ENCODE measurements at places on chromosomes 3 and 15.
A peak's percentile ranks its signal among the peaks of the same experiment; 100 is the strongest.

DNA sequence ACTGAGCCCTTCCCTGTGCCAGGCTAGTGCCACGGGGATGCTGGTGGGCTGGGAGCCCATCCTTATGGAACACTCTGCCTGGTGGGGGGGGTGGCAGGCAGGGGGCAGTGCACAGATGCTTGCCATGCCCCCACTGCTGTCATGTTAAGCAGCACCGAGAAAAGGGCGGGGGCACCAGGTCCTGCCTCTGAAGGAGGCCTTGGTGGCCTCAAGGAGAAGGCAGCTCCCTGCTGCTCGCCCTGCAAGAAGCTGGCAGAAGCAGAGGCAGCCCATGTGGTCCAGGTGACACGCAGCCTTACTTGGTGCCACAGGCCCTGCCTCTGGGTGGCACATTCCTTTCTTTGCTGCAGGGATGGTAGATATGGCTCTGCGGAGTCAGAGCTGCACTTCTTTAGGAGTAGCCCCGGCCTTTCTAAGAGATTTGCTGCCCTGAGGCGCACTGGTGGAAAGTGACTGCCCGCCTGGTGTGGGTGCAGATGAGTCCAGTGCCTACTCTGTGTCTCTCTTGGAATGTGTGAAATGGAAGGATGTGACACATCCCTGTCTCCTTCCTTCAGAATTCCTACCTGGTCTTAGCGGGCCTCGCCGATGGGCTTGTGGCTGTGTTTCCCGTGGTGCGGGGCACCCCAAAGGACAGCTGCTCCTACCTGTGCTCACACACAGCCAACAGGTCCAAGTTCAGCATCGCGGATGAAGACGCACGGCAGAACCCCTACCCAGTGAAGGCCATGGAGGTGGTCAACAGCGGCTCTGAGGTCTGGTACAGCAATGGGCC, 145.8 kb downstream of the LRRK1 start:
- H3K36me3 ChIP-seq = no peaks in the 10 kb centered on the region
- no peak overlapping the region for H3K4me3 ChIP-seq
- DNase-seq = no peak
- H3K4me1 ChIP-seq = peaks cover 6% of the 10 kb centered on the region
- H3K27me3 ChIP-seq = no peaks in the 10 kb centered on the region

DNA sequence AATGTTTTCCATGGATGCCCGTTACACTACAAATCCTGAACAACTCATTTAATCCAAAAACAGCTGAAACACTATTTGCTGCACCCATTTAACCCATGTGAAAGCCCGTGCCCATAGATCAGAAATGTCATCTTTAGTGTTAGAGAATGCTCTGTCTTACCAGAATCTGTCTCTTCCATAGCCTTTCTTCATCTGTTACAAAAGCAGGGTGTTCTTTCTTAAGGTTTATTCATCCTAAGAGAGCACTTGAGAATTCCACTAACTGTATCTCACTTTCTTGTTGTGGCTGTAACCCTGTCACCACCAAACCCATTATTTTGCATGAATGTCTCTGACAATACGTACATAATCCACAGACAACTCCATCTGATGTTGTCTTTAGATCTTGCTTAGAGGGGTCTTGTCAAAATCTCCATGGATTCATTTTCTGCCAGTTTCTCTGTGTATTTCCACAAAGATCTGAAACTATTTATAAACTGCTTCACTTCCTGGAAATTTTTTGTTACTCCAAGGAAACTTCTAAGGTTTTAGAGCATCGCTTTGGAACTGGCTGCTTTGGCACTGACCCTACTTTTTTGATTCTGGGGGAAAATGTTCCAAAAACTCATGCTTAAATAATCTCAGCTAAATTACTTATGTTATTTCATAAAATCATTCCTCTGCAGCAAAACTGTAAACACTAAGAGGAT, 167.8 kb upstream of the CCDC54 start:
- H3K27ac ChIP-seq = no peak overlapping the region
- no peaks in the 10 kb centered on the region for H3K27me3 ChIP-seq
- no peaks in the 10 kb centered on the region for H3K4me1 ChIP-seq
- H3K4me3 ChIP-seq = no peak overlapping the region
- H3K36me3 ChIP-seq = no peaks in the 10 kb centered on the region
- DNase-seq = no peak

- no peaks in the 10 kb centered on the region for H3K4me1 ChIP-seq
- no peaks in the 10 kb centered on the region for H3K36me3 ChIP-seq
- peaks cover 16% of the 10 kb centered on the region for H3K27me3 ChIP-seq
Measured at GRCh38 chr3:172915911-172916514, 165.5 kb downstream of the ECT2 start.

DNA sequence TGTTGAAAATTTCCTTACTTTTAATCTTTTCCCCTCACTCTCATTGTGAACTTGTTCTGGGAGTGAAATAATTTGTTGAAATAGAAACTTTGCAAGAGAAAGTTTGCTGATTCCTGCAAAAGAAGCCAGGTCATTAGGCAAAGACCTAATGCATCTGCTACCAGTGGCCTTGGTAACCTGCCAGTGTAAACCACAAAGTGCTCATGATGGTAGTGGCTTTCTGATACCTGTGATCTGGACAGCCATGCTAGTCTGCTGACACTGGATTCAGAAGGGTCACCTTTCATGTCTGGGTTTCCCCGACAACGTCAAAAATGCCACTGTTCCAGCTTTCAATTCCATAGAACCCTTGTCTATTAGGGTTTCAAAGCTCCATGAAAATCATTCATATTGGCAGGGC, 123.7 kb upstream of the MCTP2 start:
- no peaks in the 10 kb centered on the region for H3K36me3 ChIP-seq
- H3K4me1 ChIP-seq = peaks cover 11% of the 10 kb centered on the region
- DNase-seq = no peak
- no peak overlapping the region for H3K4me3 ChIP-seq
- H3K27me3 ChIP-seq = no peaks in the 10 kb centered on the region

DNA sequence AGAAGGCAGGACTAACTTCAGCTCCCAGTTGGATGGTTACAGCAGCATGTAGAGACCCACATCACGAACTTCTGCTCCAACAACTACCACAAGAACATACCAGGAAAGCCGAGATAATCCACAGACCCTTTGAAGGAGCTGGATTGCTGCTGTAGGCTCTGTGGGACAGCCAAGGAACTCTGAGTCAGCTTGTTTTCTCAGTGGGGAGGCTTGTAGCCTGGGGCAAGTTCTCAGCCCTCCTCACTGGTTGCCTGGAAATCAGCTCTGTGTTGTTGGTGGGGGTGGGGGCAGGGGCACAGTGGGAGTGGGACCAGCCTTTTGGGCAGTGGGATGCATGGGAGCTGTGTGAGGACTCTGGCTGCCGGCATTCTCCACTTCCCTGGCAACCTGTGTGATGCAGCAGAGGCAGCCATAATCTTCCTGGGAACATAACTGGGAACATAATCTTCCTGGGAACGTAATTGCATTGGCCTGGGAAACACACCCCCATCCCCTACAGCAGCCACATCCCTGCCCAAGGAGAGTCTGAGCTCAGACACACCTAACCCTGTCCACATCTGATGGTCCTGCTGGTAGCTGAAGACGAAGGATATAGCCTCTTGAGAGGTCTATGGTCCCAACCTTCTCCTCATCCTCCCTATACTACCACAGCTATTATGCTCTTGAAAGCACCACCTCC, 153.1 kb downstream of the PEAK1 start:
- no peaks in the 10 kb centered on the region for H3K27me3 ChIP-seq
- H3K27ac ChIP-seq = no peak overlapping the region
- H3K4me3 ChIP-seq = no peak overlapping the region
- H3K4me1 ChIP-seq = no peaks in the 10 kb centered on the region
- DNase-seq = no peak
- peaks cover 5% of the 10 kb centered on the region for H3K36me3 ChIP-seq

DNA sequence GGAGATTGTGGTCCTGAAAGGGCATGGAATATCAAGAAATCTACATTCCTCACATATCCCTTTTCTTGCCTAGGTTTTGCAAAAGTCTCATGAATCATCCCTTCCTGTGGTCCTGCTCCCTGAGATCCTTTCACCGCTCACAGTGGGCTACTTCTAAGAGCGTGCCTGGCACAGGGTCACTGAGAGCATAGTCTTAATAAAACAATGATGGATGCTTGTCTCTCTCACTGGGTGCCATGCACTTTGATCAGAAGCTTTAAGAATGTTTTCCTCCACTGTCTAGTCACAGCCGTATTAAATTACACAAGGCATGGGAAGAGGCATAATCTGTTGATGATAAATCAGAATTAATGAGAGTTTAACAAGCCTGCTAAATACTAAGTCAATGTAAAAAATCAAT, 269.7 kb upstream of the ATP10A start:
- no peaks in the 10 kb centered on the region for H3K4me1 ChIP-seq
- H3K27ac ChIP-seq = no peak overlapping the region
- H3K36me3 ChIP-seq = no peaks in the 10 kb centered on the region
- H3K4me3 ChIP-seq = no peak overlapping the region

- no peaks in the 10 kb centered on the region for H3K36me3 ChIP-seq
- H3K4me1 ChIP-seq = no peaks in the 10 kb centered on the region
- no peak overlapping the region for H3K27ac ChIP-seq
- no peak for DNase-seq
- H3K4me3 ChIP-seq = no peak overlapping the region
Measured at GRCh38 chr15:81101894-81102815, 31.9 kb upstream of the CFAP161 start.

DNA sequence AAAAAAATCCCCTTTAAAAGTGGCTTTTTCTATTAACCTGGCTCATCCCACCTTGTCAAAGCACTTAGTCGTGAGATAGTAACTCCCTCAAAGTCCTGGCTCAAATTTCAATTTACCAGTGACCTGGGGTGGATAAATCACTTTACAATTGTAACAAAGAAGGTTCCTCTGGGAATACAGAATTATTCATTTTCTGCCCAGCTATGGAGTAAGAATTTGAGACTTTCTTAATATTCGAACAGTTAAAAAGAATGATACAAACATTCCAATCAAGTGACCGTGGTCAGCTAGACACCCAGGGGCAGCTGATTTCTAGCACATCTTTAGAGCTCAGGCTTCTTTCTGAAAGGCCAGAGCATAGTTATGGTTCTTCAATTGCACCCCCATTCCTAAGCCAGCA, 291.0 kb upstream of the TGFBR2 start:
- no peaks in the 10 kb centered on the region for H3K36me3 ChIP-seq
- H3K27ac ChIP-seq = no peak overlapping the region
- DNase-seq = no peak
- no peak overlapping the region for H3K4me3 ChIP-seq

GRCh38 chr15:48928877-48929538, 34.7 kb downstream of the SHC4 start:
- no peaks in the 10 kb centered on the region for H3K4me1 ChIP-seq
- H3K4me3 ChIP-seq = no peak overlapping the region
- H3K27me3 ChIP-seq = no peaks in the 10 kb centered on the region
- H3K27ac ChIP-seq = no peak overlapping the region

- no peaks in the 10 kb centered on the region for H3K36me3 ChIP-seq
- no peaks in the 10 kb centered on the region for H3K4me1 ChIP-seq
- DNase-seq = no peak
- no peaks in the 10 kb centered on the region for H3K27me3 ChIP-seq
Measured at GRCh38 chr3:151328298-151328995, 902 bp downstream of the P2RY13 start.

- H3K4me3 ChIP-seq = no peak overlapping the region
- peaks cover 32% of the 10 kb centered on the region for H3K36me3 ChIP-seq
- DNase-seq = no peak
Measured at GRCh38 chr3:14486460-14486859, 53.7 kb downstream of the GRIP2 start.

- DNase-seq = no peak
- H3K27ac ChIP-seq = no peak overlapping the region
- H3K36me3 ChIP-seq = no peaks in the 10 kb centered on the region
- no peaks in the 10 kb centered on the region for H3K27me3 ChIP-seq
Measured at GRCh38 chr15:36358523-36358922, 220.9 kb upstream of the CDIN1 start.

DNA sequence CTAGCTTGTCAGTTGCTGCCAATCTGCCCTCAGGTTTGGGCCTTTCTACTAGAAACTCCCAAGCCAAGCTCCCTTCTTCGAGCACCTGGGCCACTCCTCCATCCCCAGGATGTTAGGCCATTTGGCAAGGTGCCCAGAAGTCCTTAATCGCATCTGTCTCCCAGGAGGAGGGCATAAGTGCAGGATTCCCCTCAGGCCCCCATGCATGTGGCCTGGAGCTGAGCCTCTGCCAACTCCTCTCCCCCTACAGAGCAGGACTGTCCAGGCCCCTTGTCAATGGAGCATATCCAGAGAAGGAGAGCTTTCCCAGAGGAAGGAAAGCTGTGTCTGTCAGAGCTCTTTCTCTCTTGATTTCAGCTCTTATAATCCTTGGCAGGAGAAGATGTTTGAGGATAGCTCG, 182.6 kb upstream of the ROPN1 start:
- H3K27me3 ChIP-seq = peaks cover under 1% of the 10 kb centered on the region
- no peak for DNase-seq
- H3K36me3 ChIP-seq = no peaks in the 10 kb centered on the region
- H3K4me1 ChIP-seq = no peaks in the 10 kb centered on the region
- no peak overlapping the region for H3K4me3 ChIP-seq

GRCh38 chr15:86077070-86077469, 2.6 kb upstream of the AGBL1 start:
- H3K36me3 ChIP-seq = no peaks in the 10 kb centered on the region
- no peak overlapping the region for H3K4me3 ChIP-seq
- H3K4me1 ChIP-seq = peaks cover 21% of the 10 kb centered on the region
- no peaks in the 10 kb centered on the region for H3K27me3 ChIP-seq
- no peak overlapping the region for H3K27ac ChIP-seq

- H3K27ac ChIP-seq = no peak overlapping the region
- H3K36me3 ChIP-seq = no peaks in the 10 kb centered on the region
- H3K27me3 ChIP-seq = no peaks in the 10 kb centered on the region
- no peak overlapping the region for H3K4me3 ChIP-seq
Measured at GRCh38 chr3:115396801-115397200, 226.5 kb upstream of the GAP43 start.

DNA sequence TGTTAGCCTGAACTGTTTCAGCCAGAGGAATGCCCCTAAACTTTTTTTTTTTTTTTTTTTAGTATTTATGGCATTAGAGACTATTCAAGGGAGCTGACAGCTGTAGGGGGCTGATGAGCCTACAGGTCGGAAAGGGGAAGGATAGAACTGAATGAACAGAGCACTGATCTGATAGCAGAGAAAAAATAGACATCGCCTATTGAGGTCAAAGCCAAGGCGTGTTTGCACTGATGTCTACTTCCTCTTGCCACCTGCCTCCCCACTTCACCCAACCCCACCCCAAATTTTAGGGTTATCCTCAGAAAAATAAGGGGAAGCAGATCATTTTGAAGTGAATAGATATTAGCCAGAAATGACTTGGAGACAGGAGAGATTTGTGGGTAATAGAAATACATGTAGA, 3.0 kb upstream of the ZMAT3 start:
- peak; percentile 12 for DNase-seq
- H3K4me1 ChIP-seq = peaks cover 20% of the 10 kb centered on the region
- H3K36me3 ChIP-seq = no peaks in the 10 kb centered on the region
- no peak overlapping the region for H3K4me3 ChIP-seq

DNA sequence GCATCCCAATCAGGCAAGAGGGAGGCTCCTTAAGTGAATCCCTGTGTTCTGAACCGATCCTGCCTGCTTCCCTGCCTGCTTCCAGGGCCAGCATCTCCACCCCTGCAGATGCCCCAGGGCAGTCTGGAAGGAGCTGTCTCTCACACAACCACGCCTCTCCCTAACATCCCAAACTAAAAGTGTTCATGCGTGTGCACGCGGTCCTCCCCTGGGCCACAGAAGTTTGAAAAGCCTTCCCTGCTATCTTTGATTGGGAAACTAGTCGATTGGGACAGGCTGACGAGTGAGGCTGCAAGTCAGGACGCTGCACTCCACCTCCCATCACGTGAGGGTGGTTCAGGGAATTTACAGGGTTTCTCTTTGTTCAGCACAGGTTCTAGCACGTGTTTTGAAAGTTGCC, 340.9 kb upstream of the ICE2 start:
- H3K27me3 ChIP-seq = peaks cover 4% of the 10 kb centered on the region
- no peaks in the 10 kb centered on the region for H3K36me3 ChIP-seq
